Activated naive CD4-positive, alpha-beta T cell (primary cell): ENCODE measurements at places on chromosomes 7 and 10.

GRCh38 chr7:498678-499641, 20.7 kb downstream of the PDGFA start:
- DNase-seq = no peak

DNA sequence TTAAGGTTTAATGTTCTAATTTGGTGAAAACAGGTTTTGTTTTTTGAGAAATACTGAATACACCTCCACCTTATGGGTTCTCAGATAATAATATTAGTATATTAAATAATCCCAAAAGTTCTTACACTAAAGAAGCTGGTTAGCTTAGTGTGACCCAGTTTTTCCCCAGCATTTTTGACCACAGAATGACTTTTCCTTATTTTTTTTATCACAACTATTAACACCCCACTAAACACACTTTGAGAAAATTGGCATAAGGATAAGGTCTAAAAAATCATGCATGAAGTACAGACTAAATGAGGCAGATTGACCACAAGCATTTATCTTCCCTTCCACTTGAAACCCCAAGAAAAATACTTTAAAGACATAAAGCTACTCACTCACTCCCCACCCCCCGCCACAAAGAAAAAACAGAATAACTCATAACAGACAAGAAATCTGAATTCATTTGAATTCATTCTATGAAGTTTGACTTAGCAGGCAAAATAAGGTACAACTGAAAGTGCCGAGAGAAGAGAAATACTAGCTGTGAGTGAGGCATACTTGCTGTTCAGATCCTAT, 49.7 kb upstream of the WNT16 start:
- no peak for DNase-seq

GRCh38 chr10:21372651-21373410, 152.7 kb downstream of the SKIDA1 start:
- peak; percentile 2 for DNase-seq

- DNase-seq = no peak
These were observed 214.7 kb downstream of the MAD1L1 start for GRCh38 chr7:2017914-2018568.

- DNase-seq = no peak
These were observed 28.0 kb downstream of the VIM start for GRCh38 chr10:17256051-17256450.

DNA sequence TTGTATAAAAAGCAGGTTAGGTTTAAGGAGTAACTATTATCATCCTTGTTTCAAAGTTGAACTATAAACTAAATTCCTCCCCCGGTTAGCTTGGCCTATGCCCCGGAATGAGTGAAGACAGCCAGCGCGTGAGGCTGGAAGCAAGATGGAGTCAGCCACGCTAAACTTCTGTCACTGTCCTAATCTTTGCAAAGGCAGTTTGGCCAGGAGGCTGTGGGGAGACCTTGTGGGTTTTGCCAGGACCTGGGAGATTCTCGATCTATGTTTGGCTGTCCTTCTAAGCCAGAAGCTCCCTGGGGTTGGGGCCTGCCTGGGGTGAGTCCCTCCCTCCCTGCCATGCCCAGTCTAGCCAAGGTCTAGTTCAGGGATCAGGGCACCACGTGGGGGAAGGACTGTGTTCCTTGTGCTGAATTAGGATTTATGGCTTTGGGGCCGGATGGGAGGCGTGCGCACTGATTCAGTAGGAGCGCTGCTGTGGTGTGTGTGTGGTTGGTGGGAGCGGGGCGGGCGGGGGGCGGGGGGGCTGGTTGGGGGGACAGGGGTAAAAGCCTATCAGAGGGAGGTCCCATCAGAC, 871 bp upstream of the GTF2IRD1 start:
- no peak for DNase-seq

DNA sequence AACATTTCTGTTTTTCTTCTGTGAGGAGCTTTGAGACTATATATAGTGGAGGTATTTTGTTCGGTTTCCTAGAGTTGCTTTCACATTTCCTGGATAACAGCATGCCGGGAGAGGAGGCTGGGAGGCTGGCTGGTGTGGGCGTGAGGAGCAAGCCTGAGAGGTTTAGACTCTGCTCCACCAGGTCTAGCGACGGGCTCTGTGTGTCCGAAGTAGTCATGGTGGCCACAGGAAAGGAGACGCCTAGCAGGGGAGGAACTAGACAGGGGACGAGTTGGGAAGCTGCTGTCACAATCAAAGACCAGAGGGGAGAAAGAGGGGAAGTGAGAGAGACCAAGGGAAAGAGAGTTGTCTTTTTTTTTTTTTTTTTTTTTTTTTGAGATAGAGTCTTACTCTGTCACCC, 19.6 kb downstream of the PTPRE start:
- no peak for DNase-seq

- no peak for DNase-seq
These were observed 172.3 kb upstream of the ADO start for GRCh38 chr10:62632071-62632809.

DNA sequence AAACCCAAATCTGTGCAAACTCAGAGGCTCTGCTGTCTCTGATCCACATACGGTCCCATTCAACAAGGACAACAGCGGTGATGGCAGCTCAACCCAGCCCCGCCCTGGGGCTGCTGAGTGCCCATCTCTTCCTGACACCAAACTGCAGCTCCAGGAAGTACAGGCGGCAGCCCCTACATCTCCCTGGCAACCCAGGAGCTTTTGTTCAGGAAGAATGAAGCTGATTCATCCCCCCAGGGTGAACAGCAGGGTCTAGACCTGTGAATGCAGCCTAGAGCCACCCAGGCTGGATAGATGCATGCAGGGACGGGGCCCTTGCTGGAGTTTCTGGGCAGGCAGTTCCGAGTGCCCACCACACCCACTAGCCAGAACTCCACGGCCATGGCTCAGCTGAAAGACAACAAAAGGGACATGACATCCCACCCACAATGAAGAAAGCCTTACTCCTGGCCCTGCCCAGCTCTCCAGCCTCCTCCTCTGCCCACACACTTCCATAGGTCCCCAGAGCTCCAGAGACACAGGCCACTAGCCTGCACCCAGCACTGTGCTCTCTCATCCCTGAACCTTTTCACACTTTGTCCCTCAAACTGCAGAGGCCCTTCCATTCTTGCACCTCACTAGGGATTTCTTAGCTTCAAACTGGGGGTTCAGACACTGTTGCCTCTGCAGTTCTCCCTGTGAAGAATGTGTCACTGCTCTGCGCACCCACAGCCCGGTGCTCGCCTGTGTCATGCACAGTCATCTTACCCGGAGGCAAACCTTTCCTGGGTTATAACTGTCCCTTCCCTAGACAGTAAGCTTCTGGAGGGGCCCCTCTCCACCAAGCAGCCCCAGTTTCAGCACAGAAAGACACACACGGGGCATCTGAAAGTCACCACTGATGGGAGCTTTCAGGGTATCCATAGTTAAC, 99.1 kb downstream of the GRID1 start:
- no peak for DNase-seq

DNA sequence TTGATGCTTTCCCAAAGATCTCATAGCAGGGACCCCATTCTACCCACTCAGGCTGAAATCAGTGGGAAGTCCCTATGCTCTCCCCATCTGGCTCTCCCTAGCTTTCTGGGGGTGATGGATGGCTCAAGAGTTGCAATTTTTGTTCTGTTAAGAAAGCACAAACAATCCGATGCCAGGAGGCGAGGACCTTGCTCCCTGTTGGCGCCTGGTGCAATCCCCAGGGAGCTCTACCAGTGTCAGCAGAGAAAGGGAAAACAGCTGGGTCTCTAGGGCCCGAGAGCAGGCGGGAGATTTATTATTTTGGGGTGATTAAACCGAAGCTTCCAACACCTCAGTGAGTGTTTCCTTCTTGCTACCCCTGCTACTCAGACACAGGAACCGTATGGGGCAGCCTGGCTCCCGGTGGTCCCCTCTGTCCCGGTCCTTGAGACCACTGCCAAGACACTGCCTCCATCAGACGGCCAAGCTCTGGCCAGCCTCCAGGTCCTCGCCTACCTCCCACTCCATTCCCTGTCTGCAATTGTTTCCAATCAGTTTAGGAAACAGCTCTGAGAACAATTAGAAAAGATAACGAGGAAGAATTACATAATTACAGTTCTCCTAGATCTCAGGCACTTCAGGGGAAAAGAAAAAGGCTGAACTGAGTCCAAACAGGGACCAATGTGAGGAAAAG, 147.9 kb downstream of the PLXNA4 start:
- no peak for DNase-seq

- no peak for DNase-seq
These were observed 11.0 kb downstream of the GLCCI1 start for GRCh38 chr7:7979558-7979957.

- no peak for DNase-seq
These were observed 21.2 kb downstream of the PDCD11 start for GRCh38 chr10:103417601-103418000.

DNA sequence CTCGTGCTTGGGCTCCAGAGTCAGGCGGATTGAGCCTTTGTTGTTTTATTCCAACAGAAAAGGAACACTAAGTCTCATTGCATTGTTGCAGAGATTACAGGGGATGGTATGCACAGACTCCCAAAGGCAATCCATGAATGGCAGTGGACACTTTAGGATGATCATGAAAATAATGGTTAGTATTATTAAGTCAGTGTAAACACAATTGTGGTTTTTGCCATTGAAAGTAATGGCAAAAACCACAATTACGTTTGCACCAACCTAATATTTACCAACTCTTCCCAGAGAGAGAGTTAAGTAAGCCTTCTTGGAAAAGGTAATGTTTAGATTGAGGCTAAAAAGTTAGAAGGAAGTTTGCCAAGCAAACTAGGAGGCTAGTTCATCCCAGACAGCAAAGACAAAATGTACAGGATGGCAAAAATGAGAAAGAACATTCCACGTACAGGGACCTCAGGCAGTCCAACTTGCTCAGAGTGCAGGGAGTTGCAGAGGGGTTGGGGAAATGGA, 72.9 kb upstream of the AMPH start:
- no peak for DNase-seq

GRCh38 chr10:96842896-96843723, 11.0 kb downstream of the LCOR start:
- no peak for DNase-seq

GRCh38 chr10:129548600-129548999, 81.6 kb downstream of the MGMT start:
- DNase-seq = no peak

- no peak for DNase-seq
These were observed 25.4 kb upstream of the ZNF107 start for GRCh38 chr7:64640504-64640903.

GRCh38 chr7:108311446-108312168, 144.6 kb downstream of the NRCAM start:
- DNase-seq = no peak

- DNase-seq = no peak
These were observed 80.6 kb downstream of the RGS10 start for GRCh38 chr10:119461923-119462322.

DNA sequence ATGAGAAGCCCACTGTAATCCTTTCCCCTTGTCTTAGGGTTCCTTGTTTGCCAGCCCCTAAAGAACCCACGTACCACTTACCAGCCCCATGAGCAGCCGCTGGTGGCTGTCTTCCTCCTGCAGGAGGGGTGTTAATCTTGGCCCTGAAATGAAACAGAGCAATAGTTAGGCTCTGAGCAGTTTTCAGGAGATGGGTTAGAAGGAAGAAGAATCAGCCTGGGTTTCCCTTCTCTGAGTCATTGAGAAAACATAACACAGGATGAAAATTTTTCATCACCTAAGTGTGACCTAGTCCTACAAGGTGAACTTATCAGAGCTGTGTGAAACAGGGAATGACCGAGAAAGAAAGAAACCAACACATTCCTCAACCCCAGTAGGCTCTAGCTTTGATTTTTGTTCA, 90.0 kb downstream of the GSAP start:
- DNase-seq = no peak

DNA sequence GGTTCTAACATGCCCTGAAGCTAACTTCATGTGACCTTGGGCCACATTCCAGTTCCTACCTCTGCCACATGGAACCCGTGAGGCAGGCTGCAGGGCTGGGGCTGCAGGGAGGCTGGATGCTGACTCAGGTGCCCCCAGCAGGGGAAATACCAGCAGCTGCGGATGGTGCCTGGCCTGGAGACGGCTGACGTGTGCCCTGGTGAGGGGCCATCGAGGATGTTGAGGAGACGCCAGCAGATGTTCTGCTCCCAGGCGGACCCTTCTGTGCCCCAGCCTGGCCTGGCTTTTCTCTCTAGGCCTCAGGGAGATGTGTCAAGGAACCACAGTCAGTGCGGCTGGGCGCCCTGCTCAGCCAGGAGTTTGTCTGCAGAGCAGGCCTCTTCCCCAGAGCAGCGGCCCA, 8.8 kb downstream of the BAG3 start:
- no peak for DNase-seq

DNA sequence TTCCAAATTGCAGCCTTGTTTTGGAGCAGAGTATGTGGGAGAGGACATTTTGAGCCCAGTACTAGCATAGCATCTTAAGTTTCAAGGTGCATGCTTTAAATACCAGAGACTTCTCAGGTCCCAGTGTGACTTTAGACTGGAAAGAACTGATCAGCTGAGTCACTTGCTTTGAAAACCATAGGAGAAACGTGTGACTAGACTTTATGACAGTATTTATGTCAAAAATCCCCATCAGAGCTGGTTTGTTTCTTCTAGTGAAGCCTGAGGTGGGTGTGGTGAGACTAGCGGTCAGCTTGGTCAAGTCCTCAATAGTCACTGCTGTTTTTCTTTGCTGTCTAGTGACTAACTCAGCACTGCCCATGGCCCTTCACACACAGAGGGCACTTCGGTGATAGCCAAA, 724.2 kb downstream of the GATA3 start:
- DNase-seq = no peak

DNA sequence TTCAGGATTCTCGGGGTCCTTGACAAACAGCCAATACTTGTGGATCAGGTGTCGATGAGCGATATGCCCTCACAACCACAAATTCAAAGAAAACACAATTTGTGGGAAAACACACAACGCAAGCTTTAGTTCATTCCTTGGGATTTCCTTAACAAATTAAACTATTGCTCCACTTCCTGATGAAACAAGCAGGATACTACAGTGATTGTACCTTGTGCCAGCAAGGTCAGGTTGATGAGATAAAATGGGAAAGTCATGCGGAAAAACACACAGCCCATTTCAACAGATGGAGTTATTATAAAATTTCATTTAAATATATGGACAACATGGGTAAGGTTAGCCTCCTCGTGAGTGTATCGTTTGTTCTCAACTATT, 8.8 kb upstream of the RHOBTB1 start:
- DNase-seq = no peak

DNA sequence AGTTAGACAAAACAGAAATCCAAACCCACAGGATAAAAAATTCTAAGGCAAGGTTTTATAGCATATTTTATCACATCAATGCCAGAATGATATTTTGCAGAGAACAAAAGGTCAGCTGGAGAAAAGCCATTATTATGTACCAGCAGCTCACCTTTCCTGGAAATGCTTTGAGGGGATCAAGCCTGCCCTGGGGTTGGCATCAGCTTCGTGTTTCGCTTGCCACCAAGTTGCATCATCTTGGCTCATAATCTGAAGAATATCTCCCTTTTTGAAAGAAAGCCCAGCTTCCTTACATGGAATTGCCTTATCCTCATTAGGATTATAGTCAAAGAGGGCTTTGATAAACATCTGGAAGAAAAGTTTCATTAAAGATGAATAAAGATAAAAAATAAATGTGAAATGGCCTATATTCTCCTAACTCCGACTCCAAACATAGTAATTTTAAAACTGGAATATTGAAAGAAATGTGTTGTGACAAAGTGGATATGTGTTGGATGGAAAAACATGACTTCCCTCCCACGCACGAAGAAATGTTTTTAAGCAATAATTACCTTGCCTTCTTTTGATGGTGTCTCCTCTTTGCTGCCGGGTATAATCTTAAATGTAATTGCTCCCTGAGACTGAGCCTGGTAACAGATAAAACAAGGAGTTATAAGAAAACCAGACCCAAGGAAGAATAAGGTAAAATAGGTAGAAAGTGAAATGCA, 121.3 kb upstream of the ODAD2 start:
- DNase-seq = no peak

GRCh38 chr10:12243864-12244620, 48.1 kb downstream of the CDC123 start:
- DNase-seq = no peak
